ENCODE measurements at places on chromosomes 3 and 15. TPM values are rescaled to one million over a fixed set of nuclear protein-coding genes. Genes with fewer than 3 reads are reported as not detected.
A peak's percentile ranks its signal among the peaks of the same experiment; 100 is the strongest.

SCAANT1 gene
- total RNA-seq = not detected

AADAC gene
- total RNA-seq = 223 TPM

AHSG gene
- total RNA-seq = not detected

AGBL1 gene
- total RNA-seq = not detected

DNA sequence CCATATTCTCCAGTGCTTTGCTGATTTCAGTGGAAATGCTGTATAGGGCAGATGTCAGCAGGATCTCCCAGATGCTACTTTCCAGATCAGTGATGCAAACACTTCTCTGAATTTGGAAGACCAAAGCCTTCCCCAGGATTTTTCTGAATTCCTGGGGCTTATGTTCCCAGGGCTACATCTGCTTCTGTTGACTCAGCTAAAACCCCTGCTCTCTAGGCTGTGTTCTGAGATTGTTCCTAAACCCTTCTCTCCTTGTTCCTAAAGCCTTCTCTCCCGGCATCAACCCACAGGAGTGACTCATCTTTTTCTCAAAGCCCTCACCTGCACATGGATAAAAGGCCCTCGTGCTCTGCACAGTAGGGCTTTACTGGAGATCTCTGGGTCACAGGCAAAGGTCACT lies 35.5 kb downstream of the FAH start:
- peaks cover under 1% of the 10 kb centered on the region for H3K4me1 ChIP-seq
- H3K27me3 ChIP-seq = no peaks in the 10 kb centered on the region
- H3K36me3 ChIP-seq = no peaks in the 10 kb centered on the region
- no peak overlapping the region for H3K4me3 ChIP-seq
- H3K27ac ChIP-seq = no peak overlapping the region

- H3K4me1 ChIP-seq = no peaks in the 10 kb centered on the region
- H3K4me3 ChIP-seq = no peak overlapping the region
- no peaks in the 10 kb centered on the region for H3K27me3 ChIP-seq
- H3K27ac ChIP-seq = no peak overlapping the region
- DNase-seq = no peak
Measured at GRCh38 chr3:88767746-88768145, 339.7 kb upstream of the EPHA3 start.

- H3K4me3 ChIP-seq = no peak overlapping the region
- no peaks in the 10 kb centered on the region for H3K27me3 ChIP-seq
- H3K4me1 ChIP-seq = peaks cover 1% of the 10 kb centered on the region
Measured at GRCh38 chr3:88040529-88040928, 18.3 kb downstream of the CGGBP1 start.

GRCh38 chr15:61198722-61199121 lies 30.4 kb downstream of the RORA start:
- H3K4me3 ChIP-seq = no peak overlapping the region
- H3K4me1 ChIP-seq = no peaks in the 10 kb centered on the region
- DNase-seq = no peak
- no peaks in the 10 kb centered on the region for H3K27me3 ChIP-seq

- H3K4me1 ChIP-seq = peaks cover 23% of the 10 kb centered on the region
- H3K27ac ChIP-seq = peak overlapping the region; percentile 96
- peak; percentile 64 for DNase-seq
- H3K27me3 ChIP-seq = no peaks in the 10 kb centered on the region
- H3K36me3 ChIP-seq = no peaks in the 10 kb centered on the region
Measured at GRCh38 chr3:197749315-197749600, 425 bp upstream of the FYTTD1 start.

- no peak overlapping the region for H3K27ac ChIP-seq
- H3K4me1 ChIP-seq = no peaks in the 10 kb centered on the region
Measured at GRCh38 chr3:95508124-95508523, 1306.3 kb upstream of the EPHA6 start.

Measured in adrenal gland (tissue), 19 donors.